ENCODE measurements at places on chromosomes 12 and 14. TPM values are rescaled to one million over a fixed set of nuclear protein-coding genes. Genes with fewer than 3 reads are reported as not detected.

TPPP2 gene
- total RNA-seq = not detected

SUOX gene
- total RNA-seq = 2.4 TPM

PLEKHH1 gene
- total RNA-seq = not detected

BRMS1L gene
- total RNA-seq = 6.7 TPM

NRL gene
- total RNA-seq = 1.2 TPM

Data from mononuclear cell (primary cell).